Activated T-helper 1 cell treated with anti-CD3 and anti-CD28 coated beads, Interleukin-12 subunit alpha, Interleukin-12 subunit beta, Interleukin-2, Interleukin-4 antibody, amounts not matched to agents 30 ng/mL and 10 ng/mL and 1 ng/mL, durations not matched to agents 14 hours and 24 hours and 36 hours (primary cell): ENCODE measurements at places on chromosomes 11 and 22.

GRCh38 chr11:46554213-46555147 lies 39.3 kb downstream of the AMBRA1 start:
- DNase-seq: no peak

DNA sequence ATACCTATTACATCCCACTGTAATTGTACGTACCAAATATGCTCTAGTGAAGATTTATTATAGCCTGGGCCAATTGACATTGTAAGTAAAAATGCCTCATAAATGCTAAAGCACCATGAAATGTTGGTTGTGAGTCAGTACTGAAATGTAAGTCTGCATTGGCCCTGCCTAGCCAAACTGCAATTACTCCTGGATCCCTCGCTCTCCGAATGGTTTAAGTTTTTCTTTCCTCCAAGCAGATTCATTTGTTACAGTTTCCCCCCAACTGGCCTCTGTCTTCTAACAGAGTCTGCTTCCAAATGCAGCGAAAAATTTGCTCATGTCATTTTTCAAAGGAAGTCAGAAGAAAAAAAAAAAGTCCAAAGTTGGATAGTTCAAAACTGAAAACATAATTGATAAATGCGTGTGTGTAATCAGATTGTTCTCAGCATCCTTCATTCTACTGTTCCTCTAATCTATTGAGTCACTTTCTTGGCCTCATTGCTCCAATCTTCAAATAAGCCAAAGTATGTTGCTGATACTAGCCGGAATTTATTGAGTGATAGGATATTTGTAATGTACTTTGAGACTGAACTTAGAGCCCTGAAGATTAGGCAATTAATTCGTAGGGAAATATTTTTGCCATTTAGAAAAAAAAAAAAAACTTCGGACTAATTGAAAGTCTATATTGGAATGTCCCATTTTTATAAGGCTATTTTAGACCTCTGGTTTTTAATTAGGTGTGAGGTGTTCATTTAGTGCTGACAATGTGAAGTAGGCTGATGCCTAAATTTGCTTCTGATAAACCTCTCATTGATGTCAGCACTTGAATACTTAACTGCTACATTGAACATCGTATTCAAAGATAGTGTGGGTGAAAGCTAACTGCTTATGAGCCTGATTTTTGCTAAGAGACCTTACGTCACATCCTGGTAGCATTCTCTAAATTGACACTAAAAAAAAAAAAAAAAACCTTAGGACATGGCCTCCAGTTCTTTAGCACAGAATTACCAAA lies 93.4 kb downstream of the WT1 start:
- no peak for DNase-seq

- no peak for DNase-seq
Measured at GRCh38 chr11:107947904-107948303, 19.7 kb downstream of the RAB39A start.

DNA sequence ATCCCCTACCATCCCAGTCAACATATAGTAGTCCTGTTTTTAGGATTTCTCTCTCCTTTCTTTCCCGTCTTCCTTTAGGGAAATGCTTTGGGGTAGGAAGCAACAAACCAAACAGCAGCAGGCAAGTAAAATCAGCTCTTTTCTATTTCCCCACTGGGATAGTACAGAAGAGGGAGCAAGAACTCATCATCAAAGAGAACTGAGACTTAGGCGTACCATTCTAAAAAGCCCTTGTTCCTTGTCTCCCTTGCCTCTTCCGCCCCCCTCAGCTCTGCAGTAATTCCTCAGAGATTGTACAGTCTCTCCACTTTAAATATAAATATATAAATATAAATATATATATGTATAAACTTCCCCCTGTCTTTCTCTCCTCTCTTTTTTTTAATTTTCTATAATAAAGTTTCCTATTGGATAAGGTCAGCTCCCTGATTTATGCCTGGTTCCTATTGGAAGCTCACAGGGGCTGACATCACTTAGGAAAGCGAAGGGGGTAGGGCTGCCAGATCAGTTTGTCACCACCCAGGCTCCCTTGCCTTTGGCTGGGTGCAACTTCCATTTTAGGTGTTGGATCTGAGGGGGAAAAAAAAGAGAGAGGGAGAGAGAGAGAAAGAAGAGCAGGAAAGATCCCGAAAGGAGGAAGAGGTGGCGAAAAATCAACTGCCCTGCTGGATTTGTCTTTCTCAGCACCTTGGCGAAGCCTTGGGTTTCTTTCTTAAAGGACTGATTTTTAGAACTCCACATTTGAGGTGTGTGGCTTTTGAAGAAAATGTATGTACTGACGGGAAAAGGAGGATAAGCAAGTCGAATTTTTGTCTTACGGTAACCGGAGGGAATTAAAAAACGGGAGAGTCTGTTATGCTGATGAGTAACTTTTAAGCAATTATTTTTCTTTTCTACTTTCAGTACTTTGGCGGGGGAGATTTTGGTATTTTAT lies at the start of gene CTNND1:
TSS of gene CTNND1 (plus strand) at position 502 of the 934 bp plus-strand sequence. CDS start 29,677 bp downstream, outside the sequence.
- no peak for DNase-seq
